ENCODE measurements at places on chromosomes 1 and 21.

DNA sequence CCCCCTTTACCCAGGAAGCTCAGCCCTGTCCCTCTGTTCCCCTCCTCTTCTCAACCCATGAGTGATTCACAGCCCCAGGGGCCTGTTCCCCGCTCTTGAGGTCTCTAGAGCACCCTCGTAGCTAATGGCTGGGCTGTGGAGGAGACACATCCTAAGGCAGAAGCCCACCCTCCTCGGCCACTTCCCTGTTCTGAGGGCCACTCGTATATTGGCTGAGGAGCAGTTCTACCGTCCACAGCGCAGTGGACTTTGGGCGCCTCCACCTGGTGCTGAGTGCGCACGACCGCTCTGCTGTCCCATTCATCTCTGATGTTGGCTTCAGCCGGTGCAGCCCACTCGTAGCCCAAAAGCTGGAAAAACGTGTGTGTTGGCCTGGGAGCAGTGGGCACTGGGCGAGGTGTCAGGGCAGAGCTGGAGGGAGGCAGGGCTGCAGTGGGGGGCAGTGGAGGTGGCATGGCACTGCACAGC, 24.5 kb upstream of the PKP1 start:
- DNase-seq = no peak

- DNase-seq = no peak
Measured at GRCh38 chr1:159705251-159705903, 9.0 kb downstream of the CRP start.

DNA sequence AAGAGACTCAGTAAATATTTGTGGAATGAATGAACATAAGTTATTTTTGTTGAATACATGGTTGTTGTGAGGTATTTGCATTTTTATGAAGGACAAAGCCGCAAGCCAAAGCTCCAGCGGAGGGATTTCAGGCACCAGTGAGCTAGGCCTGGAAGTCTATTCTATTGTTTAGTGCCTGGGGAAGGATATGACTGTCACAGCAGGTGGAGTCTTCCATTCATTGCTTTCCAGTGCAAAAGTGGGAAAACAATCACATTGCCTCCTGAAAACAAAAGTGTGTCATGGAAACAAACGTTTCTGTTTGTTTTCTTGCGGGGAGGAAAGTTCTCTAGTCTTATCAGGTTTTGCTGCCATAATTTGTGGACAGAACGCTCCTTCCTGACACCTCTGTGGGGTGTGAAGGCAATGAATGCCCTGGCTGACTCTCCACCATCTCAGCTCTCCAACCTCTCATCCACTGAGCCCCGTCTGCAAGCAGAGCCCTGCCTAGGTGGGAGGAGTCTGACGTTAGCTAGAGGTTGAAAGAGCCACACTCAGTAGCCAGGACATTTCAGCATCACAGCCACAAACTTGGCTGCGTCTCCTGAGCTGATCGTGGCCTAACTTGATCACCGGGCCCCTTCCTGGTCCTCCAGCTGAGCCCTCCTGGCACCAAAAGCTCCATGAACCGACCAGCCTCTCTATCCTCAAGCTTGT, 739.1 kb downstream of the MATN1 start:
- no peak for DNase-seq

DNA sequence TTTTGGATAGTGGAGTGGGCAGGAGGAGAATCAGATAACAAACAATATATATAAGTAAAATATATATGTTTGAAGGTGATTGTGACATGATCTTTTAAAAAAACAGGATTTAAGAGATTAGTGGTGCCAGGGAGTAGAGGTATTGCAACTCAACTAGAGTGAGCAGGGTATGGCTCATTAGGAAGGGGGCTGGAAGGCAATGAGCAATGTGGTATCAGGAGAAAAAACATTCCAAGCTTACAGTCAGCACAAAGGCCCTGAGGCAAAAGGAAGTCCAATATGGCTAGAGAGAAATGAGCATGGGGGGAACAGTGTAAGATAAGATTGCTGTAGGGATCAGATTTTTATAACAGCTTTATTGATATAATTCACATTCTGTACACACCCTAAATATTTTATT, 5.3 kb upstream of the GADD45A start:
- no peak for DNase-seq

DNA sequence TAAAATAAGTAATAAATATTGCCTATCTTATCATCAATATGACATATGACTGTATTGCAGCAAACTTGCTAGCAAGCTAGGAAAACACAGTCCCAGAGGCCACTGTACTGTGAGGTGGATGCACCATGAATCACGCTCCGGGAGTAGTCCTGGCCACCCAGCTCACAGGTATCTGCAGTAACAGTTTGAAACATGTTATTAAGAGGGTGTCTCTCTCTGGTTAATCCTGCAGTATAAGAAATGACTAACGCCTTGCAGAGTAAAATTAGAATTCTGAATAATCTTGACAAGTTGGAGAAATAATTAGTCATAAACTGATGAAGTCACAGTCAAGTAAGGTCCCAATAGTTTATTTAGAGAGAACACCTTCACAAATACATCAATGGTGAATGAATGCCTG, 34.0 kb upstream of the DPT start:
- DNase-seq = peak; percentile 21

GRCh38 chr1:222974496-222974895, 159.7 kb downstream of the DISP1 start:
- DNase-seq = no peak

GRCh38 chr1:217012659-217013058, 289.4 kb upstream of the ESRRG start:
- no peak for DNase-seq

- no peak for DNase-seq
Measured at GRCh38 chr1:100396651-100397050, 44.3 kb downstream of the CDC14A start.
